ENCODE measurements at places on chromosomes 12 and 14.

DNA sequence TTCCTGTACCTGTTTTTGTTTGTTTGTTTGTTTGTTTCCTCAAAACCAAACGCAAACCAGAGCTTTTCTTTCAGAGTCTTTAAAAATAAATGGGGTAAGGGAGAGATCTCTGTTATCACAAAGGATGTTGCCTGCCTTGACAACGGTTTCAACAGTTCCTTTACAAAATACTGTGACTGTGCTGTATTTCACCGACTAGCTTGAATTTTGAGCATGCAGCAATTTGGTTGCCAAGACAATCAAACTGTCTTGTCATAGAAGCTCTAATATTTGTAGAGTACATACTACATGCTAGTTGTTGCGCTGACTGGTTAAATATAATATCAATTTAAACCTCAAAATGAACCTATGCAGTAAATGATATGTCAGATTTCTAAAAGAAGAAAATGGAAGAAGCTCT is 22.4 kb upstream of the TCP11L2 start:
- DNase-seq: no peak

DNA sequence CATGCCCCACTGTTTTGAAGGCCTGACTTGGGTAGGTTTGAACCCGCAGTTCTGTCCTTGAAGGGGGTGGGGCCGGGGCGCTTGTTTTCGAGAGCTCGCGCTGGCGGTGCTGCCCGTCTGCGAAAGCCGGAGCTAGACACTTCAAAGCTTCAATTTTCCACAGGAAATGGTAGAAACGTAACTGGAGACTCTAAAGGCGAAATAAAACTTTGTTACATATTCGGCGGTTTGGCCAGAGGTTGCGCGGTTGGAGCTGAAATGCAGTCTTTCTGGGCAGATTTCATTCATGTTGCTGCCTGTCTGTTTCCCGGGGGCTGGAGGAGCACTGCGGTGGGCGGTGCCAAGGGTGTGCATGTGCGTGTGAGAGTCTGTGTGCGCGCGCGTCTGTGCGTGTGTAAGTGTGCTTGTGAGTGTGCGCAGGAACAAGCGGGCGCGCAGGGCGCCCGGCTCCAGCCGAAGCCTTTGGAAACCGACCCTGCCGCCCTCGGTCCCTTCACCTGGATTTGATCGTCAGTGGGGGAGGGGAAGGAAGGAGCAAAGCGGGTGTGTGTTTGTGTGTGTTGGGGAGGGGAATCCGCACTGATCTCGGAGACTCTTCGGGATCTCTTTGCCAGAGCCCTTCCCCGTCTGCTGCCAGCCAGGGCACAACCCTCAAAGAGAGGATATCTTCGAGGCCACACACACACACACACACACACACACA is 227.7 kb upstream of the CRY1 start:
- DNase-seq: no peak

GRCh38 chr14:99129998-99130397 is 142.0 kb downstream of the BCL11B start:
- no peak for DNase-seq

GRCh38 chr14:61599942-61600341 is 95.4 kb upstream of the HIF1A start:
- DNase-seq: no peak

DNA sequence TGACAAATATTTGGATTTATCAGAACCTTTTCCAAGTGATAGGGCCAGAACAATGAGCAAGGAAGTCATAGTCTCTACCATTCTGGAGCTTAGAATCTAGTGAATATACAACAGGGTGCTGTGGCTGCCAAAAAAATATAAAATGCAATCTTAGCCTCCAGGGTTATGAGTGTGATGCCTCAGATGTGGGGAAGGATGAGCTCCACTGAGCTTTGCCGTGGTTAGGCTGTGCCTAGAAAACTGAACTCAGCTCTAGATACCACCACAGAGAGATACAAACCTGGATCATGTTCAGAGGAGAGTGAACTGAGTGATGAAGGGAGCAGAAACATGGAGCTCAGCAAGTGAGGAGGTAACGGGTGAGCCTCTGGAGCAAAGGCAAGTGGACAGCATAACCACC is 138.1 kb upstream of the HIF1A start:
- no peak for DNase-seq

DNA sequence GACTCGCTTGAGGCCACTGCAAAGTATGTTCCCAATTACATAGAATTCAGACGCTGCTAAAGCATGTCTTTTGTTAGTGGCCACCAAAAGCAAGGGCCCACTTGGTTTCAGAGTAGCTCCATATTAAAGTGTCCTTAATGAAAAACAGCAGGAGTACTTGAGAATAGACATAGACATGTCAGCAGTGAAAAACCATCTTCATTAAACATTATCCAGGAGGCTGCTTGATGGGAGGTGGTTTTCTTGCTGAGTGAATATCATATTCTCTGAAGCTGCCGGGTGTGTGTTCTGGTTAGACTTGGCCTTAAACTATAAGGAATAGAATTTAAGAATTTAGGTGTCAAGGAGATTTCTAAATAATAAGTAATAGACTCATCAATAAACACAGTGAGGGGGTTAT is 79.5 kb upstream of the CCDC198 start:
- DNase-seq: no peak
